ENCODE measurements at places on chromosomes 11 and 22.

DNA sequence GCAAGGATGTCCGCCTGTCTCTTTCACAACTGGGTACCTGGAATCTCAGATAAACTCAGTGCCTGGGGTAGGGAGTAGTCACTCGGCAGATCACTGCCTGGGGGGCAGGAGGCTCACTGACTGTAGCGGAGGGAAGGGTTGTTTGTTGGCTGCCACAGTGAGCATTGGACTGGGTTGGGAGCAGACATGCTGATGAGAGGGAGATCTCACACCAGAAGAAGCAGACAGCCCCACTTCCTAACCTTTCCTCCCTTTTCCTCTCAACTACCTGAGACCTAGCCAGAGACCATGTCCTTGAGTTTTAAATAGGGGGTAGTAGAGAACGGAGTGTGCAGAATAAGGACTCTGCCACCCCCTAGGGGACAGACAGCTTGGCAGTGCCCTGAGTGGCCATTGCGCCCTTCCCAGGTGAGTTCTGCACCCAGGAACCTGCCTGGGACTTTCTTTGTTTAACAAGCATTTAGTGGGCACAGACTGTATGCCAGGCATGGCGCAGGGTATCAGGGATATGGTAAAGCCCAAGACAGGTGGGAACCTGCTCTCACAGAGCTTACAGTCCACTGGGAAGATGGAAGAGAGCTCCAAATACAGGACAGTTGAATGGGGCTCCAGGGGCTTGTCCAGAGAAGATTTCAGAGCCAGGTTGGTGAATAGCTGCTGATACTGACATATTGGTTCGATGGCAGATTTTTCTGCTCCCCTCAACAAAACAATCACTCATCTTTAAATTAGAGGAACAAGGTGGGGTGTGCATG, 115.7 kb upstream of the NNMT start:
- DNase-seq, result no peak

GRCh38 chr22:22748297-22748743, 103.9 kb downstream of the GGTLC2 start:
- DNase-seq, result peak; percentile 59

DNA sequence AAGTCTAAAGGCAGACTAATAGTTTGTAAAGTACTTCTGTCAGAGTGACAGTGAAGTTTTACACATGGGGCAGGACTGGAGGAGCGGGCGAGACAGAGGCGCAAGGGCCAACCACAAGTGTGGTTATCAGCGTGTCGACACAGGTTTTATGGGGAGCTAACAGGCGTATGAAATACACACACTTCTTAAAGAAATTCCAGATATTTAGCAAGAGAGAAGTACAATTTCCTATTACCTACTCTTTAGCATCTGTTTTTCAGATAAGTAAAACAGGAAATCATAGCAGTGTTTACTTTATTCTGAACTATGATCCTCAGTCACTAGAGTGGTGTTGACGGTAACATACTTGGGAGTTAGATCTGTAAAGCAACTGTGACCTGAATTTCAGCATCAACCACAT, 22.5 kb downstream of the VSIG10L2 start:
- DNase-seq, result no peak

DNA sequence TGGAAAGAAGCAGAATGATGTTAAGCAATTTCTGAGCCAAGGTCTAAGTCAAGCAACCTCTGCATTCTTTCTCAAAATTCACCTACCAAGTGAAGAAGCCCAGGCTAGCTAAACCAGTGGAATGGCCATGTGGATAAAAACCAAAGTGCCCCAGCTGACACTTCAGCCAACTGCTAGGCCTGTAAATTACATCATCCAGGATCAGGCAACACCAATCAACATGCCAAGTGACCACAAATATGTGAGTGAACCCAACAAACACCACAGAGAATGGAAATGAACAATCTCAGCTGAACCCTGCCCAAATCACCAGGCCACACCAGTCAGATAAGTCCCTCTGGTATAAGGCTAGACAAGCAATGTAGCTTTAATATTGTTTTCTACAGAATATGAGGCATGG, 25.1 kb upstream of the FJX1 start:
- DNase-seq, result no peak

- no peak for DNase-seq
These were observed 36.7 kb downstream of the LARGE1 start for GRCh38 chr22:33883561-33883960.

DNA sequence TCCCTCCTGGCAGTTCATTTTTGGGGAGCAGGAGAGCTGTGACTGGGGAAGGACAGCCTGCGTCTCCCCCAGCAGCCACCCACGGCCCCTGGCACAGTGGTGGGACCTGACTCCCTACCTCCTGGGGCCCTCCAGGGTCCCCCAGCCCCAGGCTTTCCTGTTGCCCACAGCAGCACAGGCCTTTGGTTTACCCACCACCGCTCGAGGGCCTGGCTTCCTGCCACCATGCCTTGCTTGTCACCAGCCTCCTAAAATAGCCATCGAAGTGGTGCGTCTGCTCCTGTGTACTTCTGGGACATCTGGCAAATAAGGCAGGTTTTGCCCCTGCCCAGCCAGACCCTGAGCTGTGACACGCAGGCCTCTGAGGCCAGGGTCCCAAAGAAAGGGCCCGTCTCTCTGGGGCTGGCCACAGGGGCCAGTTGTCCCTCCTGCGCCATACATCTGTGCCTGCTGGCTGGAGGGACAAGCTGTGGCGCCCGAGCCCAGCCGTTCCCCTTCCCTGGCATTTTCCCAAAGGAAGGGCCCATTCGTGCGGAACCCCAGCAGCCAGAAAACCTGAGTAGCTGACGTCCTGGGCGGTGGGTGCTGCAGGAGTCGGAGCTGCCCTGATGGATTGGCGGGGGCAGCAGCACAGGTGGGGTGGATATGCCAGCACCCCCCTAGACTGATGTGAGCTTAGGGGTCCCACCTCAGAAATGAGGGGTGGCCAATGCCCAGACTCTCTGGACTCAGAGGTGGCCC, 14.6 kb downstream of the PHLDA2 start:
- DNase-seq, result no peak

GRCh38 chr11:41613326-41613725, 153.9 kb upstream of the LRRC4C start:
- DNase-seq, result no peak

GRCh38 chr22:49195636-49196035, 632.0 kb downstream of the BRD1 start:
- no peak for DNase-seq

DNA sequence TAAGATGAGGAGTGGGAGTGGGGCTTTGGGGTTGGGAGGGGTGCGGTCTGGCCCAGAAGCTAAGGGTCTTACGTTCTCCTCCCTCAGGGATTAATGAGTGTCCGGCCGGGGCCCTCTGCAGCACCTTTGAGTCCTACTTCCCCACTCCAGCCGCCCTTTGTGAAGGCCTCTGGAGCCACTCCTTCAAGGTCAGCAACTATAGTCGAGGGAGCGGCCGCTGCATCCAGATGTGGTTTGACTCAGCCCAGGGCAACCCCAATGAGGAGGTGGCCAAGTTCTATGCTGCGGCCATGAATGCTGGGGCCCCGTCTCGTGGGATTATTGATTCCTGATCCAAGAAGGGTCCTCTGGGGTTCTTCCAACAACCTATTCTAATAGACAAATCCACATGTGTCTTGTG, 4.0 kb downstream of the FOLR3 start:
- no peak for DNase-seq

DNA sequence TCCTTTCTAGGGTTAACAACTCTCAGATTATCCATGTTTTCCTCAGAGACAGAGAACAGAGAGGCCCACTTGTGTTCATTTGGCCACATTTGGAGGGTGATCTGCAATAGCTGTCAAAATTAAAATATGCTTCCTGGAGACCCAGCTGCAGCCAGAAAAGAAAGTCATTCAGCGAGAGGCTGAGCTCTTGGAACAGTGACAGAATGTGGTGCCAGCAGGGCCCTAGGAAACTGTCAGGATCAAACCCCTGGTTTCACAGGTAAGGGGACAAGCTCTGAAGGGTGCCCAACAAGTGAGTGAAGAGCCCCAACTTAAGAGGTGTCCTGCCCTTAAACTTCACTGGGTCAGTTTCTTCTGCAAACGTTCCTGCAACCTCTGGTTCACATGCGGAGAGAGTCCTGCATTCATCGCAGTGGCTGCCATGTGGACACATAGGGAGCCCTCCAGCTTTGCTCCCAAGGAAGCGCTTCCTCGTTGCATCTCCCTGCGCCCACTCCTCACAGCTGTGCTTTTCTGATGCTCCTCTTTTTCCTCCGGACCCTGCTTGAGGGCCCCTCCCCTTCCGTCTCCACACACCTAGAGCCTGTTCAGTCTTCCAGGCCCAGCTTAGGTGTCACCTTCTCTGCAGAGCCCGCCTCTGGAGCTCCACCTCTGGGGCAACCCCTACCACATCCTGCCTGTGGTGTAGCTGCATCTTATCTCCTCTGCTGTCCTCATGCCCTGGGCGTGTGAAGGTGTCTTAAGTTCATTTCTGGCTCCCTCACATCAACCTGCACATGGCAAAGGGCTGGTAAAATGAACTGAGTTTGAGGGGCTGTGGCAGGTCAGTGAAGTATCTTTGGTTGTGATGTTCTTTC, 3.9 kb downstream of the UCP3 start:
- DNase-seq, result peak; percentile 89

- DNase-seq, result peak; percentile 52
These were observed 207.5 kb downstream of the ETS1 start for GRCh38 chr11:128379587-128380580.

GRCh38 chr11:12137005-12137690, 26.8 kb downstream of the MICAL2 start:
- no peak for DNase-seq

- no peak for DNase-seq
These were observed 1.1 kb downstream of the SYTL2 start for GRCh38 chr11:85809863-85810262.

GRCh38 chr11:118742304-118742703, 48.7 kb downstream of the DDX6 start:
- DNase-seq, result no peak

- no peak for DNase-seq
These were observed 42.5 kb upstream of the CHKA start for GRCh38 chr11:68163691-68164090.

All from CD4-positive, alpha-beta T cell treated with Interleukin-21 for 1 hour (primary cell).